Effector CD8-positive, alpha-beta T cell (primary cell): ENCODE measurements at places on chromosomes 7 and 10.

- no peak for DNase-seq
These were observed 4.7 kb upstream of the HIP1 start for GRCh38 chr7:75743455-75743859.

- DNase-seq, result no peak
These were observed 8.4 kb downstream of the USP6NL start for GRCh38 chr10:11602919-11603523.

- no peak for DNase-seq
These were observed 53.1 kb upstream of the NKX6-2 start for GRCh38 chr10:132839061-132839460.

DNA sequence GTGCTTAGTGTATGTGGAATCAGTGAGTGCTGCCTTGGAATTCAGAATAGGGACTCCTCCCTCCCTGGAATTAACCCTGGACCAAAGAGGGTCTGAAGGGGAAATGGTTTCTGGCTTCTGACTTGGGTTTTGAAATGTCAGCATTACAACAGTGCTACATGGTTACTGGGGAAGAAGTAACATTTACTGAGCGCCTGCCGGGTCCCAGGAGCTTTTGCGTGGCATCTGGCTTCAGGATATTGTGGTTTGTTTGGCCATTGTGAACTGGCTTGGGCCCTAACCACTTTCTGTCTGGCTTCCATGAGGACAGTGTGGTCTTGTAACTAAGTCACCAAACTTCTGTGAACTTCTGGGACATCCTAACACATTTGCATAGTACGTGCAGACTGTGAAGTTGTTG, 21.3 kb downstream of the TSPAN15 start:
- no peak for DNase-seq

GRCh38 chr10:59585046-59585700, 124.5 kb downstream of the SLC16A9 start:
- DNase-seq, result no peak

GRCh38 chr7:151518105-151518946, 1.4 kb downstream of the RHEB start:
- peak; percentile 9 for DNase-seq

- DNase-seq, result no peak
These were observed 235.2 kb upstream of the ZWINT start for GRCh38 chr10:56596257-56596656.

- DNase-seq, result no peak
These were observed 42.4 kb upstream of the AGBL3 start for GRCh38 chr7:134943785-134944400.

- DNase-seq, result no peak
These were observed 141.6 kb downstream of the TSPAN12 start for GRCh38 chr7:120716307-120716706.

- no peak for DNase-seq
These were observed 4.2 kb upstream of the NANOS1 start for GRCh38 chr10:119025336-119025735.

DNA sequence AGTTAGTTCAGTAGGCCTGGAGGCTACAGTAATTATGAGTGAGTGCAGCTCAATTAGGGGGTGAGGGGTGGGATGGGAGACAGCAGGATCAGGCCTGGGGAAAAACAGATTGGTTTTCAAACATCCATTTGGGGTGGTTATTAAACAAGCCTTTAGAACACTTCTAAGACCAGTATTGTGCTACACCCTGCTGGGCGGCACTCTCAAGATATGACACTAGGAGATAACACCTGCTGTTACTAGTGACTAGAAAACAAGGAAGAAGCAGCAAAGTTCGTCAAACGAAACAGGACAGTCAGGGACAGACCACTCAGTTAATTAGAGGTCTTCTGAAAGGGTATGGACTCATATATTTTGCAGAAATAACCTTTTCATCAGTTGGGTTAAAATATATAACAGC, 353.6 kb downstream of the PTEN start:
- DNase-seq, result no peak

- no peak for DNase-seq
These were observed 10.1 kb upstream of the ADAP1 start for GRCh38 chr7:964401-965231.

GRCh38 chr10:20988357-20988983, 91.4 kb upstream of the NEBL start:
- DNase-seq, result no peak

DNA sequence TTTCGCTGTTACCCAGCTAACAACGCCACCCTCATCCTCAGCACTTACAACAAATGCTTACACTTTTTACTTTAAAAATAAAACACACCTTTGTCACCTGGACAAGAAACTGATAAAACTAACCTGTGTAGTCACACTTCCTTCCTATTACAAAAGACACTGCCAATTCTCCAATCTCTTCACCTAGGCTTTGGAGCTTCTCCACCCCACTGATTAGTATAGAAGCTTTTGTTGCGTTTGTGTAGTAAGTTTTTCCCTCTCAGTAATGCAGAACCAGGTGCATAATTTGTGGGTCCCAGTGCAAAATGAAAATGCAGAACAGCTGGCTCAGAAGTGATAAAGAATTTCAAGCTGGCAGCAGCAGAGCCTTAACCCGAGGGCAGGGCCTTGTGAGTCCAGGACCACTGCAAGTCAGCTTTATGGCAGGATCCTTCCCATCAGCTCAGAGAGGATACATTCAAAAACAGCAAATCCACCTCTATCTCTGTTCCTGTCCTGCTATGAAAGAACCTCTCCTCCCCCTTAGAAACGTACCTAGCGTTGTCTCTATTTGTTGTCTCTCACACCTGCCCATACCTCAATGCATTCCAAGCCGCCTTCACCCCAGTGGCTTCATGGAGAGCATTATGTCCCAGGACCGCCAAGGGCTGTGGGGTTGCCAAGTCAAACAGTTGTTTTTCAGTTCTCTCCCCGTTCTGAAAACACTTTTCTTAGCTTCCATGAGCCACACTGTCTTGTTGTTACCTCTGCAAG, 40.3 kb upstream of the EGFR start:
- DNase-seq, result no peak

DNA sequence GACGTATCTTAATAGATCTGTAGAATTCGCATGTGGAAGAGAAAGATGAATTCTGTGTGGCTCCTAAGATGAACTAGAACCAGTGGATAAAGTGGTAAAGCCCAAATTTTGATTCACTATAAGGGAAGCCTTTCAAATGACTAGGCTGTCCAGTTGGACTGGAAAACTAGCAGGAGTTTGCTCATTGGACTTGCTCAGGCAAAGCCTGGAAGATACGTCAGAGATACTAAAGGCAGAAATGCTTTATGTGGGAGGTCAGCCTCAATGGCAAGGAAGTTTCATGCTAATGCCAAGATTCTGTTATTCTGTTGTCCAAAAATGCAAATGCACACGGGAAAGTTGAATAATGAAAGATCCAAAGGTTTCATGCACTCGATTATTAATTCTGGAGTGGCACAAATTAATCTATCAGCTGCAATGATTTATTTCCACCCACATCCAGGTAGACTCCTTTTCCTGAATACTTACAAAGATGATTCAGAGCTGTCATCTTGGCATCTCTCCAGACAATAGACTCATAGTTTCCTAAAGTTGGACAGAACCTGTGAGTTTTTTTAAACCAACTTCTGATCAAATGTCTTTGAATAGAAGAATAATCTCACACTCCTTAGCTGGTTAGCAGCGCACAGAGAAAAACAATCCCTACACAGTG, 20.5 kb upstream of the PPP1R3C start:
- no peak for DNase-seq

DNA sequence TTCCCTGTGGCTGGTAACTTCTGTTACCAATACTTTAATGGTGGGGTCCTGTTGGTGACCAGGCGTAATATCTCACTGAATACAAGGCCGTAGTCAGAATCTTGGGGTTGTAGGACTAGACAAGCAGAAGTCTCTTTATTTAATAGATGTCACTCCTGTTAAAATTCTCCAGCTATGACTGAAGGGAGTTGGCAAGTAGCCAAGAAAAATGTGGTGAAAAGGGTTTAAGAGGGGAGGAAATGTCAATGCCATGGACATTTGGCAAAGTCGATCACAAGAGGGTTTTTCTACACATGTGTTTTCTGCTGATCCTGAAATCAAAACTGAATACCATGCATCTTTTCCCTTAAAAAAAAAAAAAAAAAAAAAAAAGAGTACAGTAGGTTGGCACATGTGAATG, 533.5 kb downstream of the AUTS2 start:
- DNase-seq, result no peak

GRCh38 chr10:32149252-32149955, 93.2 kb upstream of the KIF5B start:
- no peak for DNase-seq

DNA sequence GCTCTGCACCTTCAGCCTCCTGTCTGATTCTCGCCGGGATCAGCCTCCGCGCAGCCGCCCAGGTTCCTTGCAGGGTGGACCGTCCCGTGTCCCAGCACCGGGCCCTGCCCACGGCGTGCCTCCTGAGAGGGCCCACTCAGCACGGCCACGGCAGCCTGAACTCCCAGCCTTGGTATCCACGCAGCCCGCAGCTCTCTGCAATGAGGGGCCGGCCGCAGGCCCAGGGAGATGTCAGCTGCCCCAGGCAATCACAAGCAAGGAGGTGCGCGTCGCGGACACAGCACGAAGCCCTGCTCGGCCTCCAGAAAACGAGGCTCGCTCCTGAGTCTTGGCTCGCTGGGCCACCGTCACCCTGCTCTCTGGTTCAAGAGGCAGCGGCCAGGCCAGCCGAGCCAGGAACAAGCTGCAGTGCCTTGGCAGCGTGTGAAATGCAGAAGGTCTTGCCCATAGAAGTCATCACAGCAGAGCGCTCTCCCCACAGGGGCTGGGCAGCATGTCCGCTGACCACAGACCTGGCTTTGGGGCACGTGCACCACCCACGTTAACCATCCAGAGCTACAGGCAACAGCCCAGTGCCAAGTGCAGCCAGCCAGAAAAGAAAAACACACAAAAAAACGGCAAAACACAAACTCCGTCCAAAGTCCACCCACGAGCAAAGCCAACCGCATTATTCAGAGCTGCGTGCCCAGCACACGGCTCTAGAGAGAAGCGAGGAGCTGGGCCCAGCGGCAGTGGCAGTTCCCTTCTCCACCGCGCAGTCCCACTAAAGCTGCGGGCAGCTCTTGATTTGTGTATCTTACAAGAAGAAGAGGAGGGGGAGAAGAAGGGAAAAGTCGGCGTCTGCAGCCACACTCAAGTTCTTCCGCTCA, 13.9 kb downstream of the GPER1 start:
- DNase-seq, result no peak

DNA sequence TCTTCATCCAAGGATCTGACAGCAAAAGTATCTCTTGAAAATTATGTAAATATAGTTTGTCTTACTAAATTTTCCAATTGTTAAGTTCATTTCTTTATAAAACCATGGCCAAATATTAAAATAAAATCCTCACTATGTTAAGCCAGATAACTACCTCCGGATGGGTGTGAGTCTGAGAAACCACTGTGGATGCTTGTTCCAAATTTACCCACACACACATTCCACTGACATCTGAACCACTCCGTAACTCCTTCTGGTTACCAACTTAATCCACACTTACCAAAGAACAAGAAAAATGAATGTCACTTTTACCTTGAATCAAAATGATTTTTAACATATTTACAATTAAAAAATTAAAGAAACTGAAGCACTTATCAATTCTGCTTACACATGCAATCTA, 19.7 kb downstream of the CYTH3 start:
- no peak for DNase-seq

DNA sequence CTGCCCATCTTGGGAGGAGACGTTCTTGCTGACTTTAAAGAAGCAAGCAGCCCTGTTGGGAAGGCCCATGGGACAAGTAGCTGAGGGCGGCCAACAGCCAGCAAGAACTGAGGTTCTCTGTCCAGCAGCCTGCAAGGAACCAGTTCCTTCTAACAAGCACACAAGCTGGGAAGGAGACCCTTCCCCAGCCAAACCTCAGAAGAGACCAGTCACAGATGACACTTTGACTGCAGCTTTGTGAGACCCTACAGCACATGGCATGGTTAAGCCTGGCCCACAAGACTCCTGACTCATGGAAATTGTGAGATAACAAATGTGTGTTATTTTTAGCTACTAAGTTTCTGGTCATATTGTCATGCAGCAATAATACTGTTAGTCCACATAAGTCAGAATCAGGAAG, 99.9 kb downstream of the PRLHR start:
- DNase-seq, result no peak

DNA sequence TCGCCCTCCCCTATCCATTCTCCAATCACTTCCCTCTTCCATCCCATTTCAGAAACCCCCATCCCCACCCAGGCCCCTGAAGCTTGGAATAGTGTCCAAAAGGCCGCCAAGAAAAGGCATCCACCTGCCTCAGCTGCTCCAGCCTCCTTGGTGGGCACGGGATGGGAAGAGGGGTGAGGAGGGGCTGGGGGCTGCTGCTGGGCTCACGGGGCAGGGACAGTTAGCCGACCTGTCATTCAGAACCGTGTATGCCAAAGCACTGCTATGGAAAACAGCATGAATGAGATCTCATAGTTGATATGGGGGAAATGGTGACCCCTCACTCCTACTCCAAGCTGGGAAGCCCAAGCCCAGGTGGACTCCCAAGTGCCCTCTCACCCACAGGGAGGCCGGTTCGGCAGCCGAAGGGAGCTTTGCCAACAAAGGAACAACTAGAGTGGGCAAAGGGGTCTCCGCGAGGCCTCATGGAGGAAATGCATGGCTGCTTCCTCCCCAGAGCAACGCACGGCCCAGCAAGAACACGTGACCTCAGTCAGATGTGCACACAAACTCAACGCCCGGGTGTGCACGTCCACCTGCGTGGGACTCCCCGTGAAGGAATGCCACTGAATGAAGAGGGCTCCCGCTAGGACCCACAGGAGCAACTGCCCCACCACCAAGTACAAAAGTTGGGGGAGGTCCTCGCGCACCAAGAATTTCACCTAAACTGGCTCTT, 52.5 kb downstream of the EBF3 start:
- no peak for DNase-seq

GRCh38 chr10:120963594-120964220, 112.5 kb downstream of the WDR11 start:
- DNase-seq, result no peak

GRCh38 chr10:26863351-26864076, 2.8 kb upstream of the ABI1 start:
- no peak for DNase-seq

GRCh38 chr7:136353287-136353686, 376.1 kb upstream of the MTPN start:
- DNase-seq, result no peak

GRCh38 chr10:44703241-44704155, 207.6 kb upstream of the TMEM72 start:
- DNase-seq, result no peak

DNA sequence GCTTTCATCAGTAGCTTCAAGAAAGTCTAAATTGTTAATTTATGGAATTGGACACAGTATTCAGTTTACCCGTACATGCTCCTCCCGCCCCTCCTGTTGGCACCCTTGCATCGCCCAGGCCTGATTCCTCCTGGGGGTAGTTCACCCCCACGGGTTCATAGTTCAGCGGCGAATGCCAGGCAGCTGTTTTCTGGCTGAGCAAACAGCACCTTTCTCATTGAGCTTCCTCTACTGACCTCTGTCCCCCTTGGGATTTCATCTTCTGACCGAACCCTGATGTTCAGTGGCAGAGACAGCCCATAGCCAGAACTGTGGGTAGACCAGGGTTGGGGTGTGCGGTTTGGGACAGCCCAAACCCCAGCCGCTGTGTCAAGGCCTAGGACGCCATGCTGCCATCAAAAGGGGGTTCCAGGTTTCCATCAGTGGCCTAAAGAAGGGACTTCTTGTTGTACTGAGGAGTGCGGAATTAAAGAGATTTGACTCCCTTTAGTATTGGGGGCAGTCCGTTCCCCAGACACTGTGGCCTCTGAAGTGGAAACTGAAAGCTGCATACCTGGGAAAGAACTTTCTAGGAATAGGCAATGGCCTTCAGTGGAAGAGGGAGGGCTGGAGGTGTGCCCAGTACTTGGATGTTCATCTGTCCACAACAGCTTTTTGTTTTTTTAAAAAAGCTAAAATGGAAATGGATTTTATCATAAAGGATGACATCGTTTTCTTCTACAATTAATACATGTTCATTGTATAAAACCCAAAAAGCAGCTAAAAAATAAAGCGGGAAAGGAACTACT, 19.0 kb downstream of the MDH2 start:
- DNase-seq, result no peak
